Tibial nerve (tissue), 4 donors: ENCODE measurements at places on chromosomes 16 and 17. TPM values are rescaled to one million over a fixed set of nuclear protein-coding genes. Genes with fewer than 3 reads are reported as not detected.

Gene CDH8
- total RNA-seq: not detected

GRCh38 chr16:54687043-54687899, 243.4 kb upstream of the IRX5 start:
- no peaks in the 10 kb centered on the region for H3K36me3 ChIP-seq
- H3K4me1 ChIP-seq: no peaks in the 10 kb centered on the region
- no peak overlapping the region for H3K27ac ChIP-seq
- no peak for DNase-seq

DNA sequence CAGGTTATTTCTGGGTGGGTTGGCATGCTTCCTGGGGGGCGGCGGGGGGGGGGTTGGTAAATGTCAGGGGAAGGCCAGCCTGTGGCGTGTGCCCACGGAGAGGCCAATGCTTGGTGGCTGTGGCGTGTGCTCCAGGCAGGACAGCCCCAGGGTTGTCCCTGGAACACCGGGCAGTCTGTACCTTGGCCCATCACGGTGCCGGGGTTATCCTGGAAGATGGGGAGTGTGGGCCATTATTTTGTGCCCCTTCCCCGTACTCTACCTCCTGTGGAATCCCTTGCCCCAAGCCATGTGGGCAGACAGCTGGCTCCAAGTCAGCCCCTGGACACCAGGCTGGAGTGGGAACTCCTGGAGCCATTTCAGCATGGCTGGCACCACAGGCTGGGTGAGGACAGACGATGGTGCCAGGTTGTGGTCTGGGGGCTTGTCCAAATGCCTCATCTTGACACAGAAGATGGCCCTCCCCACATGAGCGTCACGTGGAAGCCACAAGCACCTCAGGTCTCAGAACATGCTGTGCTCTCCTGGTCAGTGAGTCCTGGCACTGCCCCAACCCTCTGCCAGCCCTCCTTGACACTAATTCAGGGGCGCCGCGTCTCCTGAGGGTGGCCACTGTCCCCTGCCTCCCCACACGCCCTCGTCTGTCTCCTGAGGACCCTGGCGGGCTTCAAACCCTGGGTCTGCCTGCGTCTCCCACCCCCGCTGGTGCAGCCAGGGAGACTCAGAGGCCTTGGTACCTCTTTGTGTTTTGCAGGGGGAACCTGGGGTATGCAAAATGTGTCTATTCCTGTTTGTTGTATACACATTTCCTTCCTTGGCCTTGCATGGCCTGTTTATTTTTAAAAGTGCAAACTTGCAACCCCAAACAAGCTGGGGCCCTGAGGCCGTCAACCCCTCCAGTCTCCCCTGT, 4.3 kb downstream of the SLC16A3 start:
- peaks cover 53% of the 10 kb centered on the region for H3K4me1 ChIP-seq
- H3K36me3 ChIP-seq: peaks cover 11% of the 10 kb centered on the region
- no peak overlapping the region for H3K4me3 ChIP-seq

Gene ARHGAP23
- total RNA-seq: 80.7 TPM

DNA sequence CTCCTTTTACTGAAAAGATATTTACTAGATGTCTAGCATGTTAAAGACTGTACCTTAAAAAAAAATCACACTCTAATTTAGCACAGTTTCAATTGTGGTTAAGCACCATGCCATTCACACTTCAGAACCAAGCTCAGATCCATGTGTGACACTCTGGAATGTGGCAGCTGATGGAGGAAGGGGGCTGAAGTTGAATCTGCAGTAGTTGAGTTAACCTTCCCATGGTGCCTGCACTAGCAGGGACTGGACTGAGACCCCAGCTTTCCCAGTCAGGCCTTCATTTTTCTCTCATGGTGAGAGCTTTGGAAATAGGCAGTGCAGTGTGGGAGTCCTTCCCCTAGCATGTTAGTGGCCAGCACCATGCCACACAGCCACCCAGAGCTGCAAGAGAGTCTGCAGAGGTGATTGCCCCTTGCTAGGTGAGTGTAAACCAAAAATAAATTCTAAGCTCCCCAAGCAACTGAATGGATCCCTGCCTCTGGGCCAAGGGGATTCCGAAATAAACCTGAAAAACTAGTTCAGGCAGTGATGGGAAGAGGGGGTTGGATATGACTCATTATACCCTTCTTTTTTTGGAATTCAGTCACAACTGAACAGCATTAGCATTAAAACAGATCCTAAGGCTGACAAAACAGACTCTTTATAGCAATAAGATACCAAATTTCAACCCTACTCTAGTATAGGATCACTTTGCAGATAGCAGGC, 208.5 kb downstream of the WWOX start:
- DNase-seq: no peak
- H3K4me3 ChIP-seq: no peak overlapping the region

Gene SREBF1
- total RNA-seq: 231 TPM

GRCh38 chr17:9218064-9218635, 196.8 kb downstream of the NTN1 start:
- no peak for DNase-seq
- H3K4me1 ChIP-seq: no peaks in the 10 kb centered on the region
- peak overlapping the region; percentile 56 for H3K27ac ChIP-seq
- H3K27me3 ChIP-seq: no peaks in the 10 kb centered on the region
- H3K36me3 ChIP-seq: no peaks in the 10 kb centered on the region

Gene KRT9
- total RNA-seq: not detected

GRCh38 chr16:80846680-80847079, 42.3 kb upstream of the CDYL2 start:
- H3K27me3 ChIP-seq: no peaks in the 10 kb centered on the region
- H3K27ac ChIP-seq: no peak overlapping the region
- no peak for DNase-seq
- H3K36me3 ChIP-seq: no peaks in the 10 kb centered on the region
- no peaks in the 10 kb centered on the region for H3K4me1 ChIP-seq

- H3K4me3 ChIP-seq: no peak overlapping the region
- H3K27ac ChIP-seq: no peak overlapping the region
- no peaks in the 10 kb centered on the region for H3K27me3 ChIP-seq
- no peaks in the 10 kb centered on the region for H3K4me1 ChIP-seq
Measured at GRCh38 chr17:9677411-9677810, 32.1 kb downstream of the USP43 start.

Gene RAC3
- total RNA-seq: 4.2 TPM

Gene CPHXL2
- not detected for total RNA-seq

- H3K27me3 ChIP-seq: no peaks in the 10 kb centered on the region
- no peak overlapping the region for H3K4me3 ChIP-seq
- H3K36me3 ChIP-seq: no peaks in the 10 kb centered on the region
- DNase-seq: no peak
- no peak overlapping the region for H3K27ac ChIP-seq
- no peaks in the 10 kb centered on the region for H3K4me1 ChIP-seq
Measured at GRCh38 chr16:76956394-76956793, 234.6 kb upstream of the MON1B start.

Gene PFAS
- total RNA-seq: 19.2 TPM

DNA sequence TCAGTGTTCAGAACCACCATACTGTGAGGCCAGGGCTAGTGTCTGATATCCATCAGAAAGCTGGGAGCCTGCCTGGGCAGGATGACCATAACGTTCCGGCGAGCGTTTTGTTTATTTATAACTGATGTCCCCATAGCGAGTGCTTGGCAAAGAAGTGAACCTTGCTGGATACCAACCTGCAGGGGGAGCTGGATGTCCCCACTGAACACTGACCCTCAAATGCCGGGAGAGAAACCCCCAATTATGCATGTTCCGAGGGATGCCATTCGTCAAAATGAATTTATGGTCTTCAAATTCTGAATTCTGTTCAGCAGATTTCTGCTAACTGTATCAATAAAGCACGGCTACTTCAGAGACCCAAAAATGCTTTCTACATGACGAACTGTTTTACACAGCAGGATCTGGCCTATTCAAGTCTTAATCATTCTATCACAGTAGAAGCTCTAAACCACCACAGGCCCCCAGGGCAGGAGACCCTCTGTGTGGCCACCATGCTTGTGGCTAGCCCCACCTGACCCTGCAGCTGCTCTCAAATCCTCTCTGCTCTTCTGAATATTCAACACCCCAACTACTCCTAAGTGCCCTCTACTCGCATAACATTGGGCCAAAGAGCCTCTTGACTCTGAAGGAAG, 15.2 kb downstream of the MED24 start:
- no peaks in the 10 kb centered on the region for H3K36me3 ChIP-seq
- no peaks in the 10 kb centered on the region for H3K27me3 ChIP-seq
- H3K4me1 ChIP-seq: no peaks in the 10 kb centered on the region
- DNase-seq: peak; percentile 77
- no peak overlapping the region for H3K4me3 ChIP-seq

Gene CX3CL1
- 18.4 TPM for total RNA-seq

DNA sequence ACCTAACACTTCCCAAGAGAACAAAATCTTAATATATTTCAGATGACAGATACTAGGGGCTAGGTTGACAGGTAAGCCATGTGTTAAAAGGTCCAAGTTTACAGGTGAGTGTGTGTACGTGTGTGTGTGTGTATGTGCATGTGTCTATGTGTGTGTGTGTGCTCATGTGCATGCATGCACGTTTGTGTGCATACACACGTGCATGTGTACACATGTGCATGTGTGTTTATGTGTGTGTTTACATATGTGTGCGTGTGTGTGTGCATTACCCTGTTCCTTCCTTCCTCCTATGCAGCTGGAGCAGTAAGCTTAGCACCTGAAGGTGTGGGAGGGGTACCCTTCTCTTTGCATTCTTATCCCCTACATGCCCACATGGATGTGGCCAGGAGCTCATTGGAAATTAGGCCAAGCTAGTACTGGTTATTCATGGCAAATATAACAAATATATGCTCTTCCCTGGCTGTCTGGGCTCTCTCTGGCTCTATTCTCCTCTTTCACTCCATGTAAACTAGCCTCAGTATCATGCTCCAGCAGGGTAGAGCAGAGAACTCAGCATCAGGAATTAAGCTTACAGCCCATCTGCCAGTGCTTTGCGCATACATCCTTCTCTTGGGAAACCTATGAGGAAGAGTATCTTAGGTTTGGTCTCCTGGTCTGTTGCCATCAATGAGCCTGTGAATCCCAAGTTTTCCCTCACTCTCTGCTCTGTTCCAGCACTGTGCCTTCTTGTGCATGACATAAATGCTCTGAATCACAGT, 258.0 kb upstream of the MYOCD start:
- no peaks in the 10 kb centered on the region for H3K27me3 ChIP-seq
- no peaks in the 10 kb centered on the region for H3K36me3 ChIP-seq
- H3K4me3 ChIP-seq: no peak overlapping the region
- no peak overlapping the region for H3K27ac ChIP-seq
- H3K4me1 ChIP-seq: no peaks in the 10 kb centered on the region

Gene ASB16
- total RNA-seq: not detected

DNA sequence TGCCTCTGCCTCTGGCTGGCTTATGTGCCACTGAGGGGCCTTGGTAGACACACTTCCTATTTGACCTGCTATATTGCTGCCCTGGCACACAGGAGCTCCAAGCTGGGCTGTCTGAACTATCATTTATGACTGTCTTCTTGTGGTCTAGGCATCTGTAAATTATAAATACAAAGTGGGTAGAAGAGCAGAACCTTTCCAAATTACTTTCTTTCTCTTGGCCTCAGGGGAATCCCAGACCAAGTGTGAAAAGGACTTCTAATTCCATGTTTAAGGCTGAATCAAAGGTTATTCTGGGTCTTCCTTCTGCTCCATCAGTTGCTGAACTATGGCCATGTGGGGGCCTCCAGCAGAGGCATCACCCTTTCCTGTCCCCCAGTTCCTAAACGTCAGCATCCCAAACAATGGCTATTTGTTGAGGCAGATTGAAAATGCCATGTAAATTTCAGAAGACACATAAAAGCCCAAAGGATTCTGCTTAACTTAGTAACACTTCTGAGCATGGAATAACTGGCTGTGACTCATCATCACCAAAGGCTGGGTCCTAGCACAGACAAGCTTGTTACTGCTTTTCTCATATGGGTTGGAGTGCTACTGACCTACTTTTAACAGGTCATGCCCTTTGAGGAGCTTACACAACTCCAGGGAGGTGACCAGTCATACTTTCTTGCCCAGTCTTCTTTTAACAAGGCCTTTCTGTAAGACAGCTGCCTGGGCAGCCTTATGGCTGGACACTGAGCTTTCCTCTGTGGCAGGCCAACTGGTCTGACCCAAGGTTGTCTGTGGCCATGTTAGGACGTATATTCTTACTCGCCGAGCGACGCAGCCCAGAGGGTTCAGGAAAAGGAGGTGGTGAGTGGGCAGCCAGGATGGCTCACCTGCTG, 154.8 kb downstream of the VPS53 start:
- no peak overlapping the region for H3K4me3 ChIP-seq
- peak; percentile 54 for DNase-seq
- no peaks in the 10 kb centered on the region for H3K4me1 ChIP-seq

Gene CCL1
- not detected for total RNA-seq

DNA sequence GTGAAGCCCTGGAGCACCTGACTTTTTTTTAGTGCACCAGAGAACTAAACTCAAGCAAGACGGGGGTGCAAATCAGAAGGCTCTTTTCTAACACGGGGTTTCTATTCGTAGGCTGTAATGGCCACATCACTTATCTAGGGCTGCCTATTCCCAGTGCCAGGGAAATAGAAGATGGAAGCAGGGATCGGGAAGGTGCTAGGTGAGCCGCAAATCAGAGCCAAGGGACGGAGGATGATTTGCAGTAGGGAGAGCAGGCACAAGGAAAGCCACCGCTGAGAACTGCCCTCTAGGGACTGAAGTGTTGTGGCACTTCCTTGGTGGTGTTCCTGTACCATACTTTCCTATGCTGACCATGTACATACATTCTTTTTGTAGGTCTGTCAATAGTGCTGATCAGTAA, 7.8 kb upstream of the SLC46A1 start:
- H3K4me1 ChIP-seq: no peaks in the 10 kb centered on the region
- H3K4me3 ChIP-seq: no peak overlapping the region
- H3K27ac ChIP-seq: no peak overlapping the region
- DNase-seq: no peak

DNA sequence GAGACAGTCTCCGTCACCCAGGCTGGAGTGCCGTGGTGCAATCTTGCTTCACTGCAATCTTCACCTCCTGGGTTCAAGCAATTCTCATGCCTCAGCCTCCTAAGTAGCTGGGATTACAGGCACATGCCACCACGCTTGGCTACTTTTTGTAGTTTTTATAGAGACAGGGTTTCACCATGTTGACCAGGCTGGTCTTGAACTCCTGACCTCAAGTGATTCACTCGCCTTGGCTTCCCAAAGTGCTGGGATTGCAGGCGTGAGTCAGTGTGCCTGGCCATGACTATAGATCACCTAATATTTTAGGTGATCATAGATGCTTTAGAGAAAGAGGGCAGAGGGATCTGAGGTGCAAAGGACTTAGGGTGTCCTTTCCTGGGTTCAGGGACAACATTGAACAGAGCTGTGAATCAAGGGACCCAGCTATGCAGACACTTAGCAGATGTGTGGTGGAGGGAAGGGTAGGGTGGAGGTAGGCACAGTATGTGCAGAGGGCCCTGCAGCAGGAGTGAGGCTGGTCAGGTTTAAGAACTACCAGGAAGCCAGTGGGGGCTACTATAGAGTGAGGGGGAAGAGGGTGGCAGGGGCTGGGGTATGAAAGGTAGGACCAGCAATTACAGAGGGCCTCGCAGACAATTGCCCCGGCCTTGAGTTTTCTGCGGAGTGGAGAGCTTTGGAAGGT, 116.5 kb downstream of the CMIP start:
- no peak for DNase-seq
- no peaks in the 10 kb centered on the region for H3K27me3 ChIP-seq
- no peaks in the 10 kb centered on the region for H3K4me1 ChIP-seq
- H3K36me3 ChIP-seq: no peaks in the 10 kb centered on the region
